ENCODE measurements at places on chromosomes 11 and 22.

GRCh38 chr11:108034034-108034433, 25.3 kb downstream of the CUL5 start:
- no peak for DNase-seq

DNA sequence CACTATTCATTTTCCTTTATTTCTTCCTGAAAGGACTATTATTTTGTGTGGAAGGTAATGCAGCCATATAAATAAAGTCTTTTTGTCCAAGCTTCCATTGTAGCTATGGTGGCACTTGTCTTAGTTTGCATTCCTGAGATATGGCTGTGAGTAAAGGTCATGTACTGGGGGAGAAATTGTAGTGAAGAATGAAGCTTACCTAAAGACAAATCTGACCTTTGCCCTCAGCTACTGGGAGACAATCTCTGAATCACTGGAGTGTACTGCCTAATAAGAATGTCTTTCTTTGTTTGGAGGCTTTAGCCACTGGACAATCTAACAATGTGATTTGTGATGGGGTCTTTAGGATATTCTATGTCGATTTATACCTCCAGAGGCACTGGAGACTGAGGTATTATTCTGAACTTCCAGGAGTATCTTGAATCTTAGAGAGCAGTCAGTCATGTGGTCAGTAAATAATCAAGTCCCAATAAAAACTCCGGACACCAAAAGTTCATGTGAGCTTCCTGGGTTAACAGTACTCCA, 39.7 kb upstream of the OR5AK2 start:
- DNase-seq, result no peak

- no peak for DNase-seq
These were observed 352.9 kb downstream of the CTTN start for GRCh38 chr11:70751142-70751734.

DNA sequence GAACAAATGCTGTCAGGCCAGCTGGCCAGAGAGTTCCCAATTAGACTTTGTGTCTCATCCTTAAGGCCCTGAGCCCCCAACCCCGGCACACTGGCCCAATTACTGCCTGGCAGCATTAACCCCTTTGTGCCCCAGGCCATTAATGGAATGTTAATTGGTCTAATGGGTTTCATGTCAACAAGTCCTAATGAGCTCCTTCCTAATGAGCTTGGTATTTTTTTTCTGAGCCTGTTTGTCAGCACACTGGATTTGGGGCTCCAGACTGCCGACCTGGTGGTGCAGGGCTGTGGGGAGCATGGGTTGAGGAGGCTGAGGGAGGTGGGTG, 148.8 kb downstream of the FEZ1 start:
- DNase-seq, result no peak

GRCh38 chr11:97815667-97816066, 1205.1 kb upstream of the CNTN5 start:
- no peak for DNase-seq

DNA sequence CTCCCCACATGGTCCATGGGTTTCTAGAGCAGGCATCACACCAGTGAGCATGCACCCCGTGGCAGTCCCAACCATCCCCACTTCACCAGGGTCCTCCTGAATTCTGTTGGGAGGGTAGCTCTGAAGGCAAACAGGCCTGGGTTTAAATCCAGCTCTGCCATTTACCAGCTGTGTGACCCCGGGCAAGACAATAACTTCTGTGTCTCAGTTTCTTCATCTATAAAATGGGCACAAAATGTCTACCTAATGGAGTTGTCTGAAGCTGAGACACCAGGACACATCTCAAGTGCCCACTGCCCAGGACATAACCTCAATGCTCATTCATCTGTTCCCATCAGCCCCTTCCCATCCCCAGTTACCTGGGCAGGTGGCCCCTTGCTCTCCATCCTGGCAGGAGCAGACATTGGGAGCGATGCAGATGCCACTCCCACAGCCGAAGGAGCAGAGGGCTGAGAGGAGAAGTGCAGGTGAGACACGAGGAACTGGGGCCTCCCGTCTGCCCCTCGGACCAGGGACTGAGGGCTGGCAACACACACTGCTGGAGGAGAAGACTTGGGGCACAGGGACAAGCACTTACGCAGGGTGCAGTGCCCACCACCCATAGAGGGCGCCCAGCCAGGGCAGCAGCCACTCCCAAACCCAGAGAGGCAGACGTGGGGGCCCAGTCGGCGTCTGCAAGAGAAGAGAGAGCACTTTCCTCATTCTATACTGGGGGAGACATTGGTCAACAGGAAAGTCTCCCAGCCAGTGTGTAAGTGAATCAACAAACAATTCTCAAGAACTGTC, 4.0 kb downstream of the VWCE start:
- DNase-seq, result no peak

GRCh38 chr11:96279018-96279895, 63.7 kb downstream of the MAML2 start:
- DNase-seq, result no peak
